ENCODE measurements at places on chromosomes 4 and X.

GRCh38 chr4:4437798-4438470 is 51.0 kb downstream of the NSG1 start:
- DNase-seq = no peak

DNA sequence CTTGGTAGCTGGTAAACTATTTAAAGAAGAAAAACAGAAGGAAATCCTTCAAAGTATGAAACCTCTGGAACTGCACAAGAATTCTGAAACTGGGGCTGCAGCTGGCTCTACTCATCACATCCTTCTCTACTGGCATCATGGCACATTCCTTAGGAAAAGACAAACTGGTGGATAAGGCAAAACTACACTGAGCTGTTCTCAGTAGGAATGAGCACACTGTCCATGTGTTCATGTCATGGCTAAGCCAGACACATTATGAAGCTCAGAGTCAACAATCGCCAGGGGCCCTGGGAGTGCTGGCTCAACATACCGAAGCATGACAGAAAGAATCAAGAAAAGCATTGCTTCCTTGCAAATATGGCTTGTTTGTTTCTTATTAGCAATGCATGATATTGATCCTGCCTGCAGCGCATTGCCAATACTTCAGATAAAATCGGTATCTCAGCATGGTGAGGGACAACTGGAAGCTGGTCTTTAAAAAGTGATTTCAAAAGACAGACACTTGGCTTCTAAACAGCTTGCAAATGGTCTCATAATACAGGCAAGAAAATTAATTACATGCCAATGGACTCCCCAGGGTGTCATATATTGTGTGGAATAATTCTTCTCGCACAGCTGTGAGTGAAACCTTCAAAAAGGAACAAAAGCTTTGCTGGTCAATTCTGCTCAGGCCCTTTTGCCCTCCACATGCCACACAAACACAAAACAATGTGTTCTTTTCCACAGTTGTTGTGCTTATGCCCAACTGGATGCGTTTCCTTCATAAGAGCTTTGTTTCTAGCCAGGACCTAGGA is 300.2 kb upstream of the VCX start:
- DNase-seq = no peak

DNA sequence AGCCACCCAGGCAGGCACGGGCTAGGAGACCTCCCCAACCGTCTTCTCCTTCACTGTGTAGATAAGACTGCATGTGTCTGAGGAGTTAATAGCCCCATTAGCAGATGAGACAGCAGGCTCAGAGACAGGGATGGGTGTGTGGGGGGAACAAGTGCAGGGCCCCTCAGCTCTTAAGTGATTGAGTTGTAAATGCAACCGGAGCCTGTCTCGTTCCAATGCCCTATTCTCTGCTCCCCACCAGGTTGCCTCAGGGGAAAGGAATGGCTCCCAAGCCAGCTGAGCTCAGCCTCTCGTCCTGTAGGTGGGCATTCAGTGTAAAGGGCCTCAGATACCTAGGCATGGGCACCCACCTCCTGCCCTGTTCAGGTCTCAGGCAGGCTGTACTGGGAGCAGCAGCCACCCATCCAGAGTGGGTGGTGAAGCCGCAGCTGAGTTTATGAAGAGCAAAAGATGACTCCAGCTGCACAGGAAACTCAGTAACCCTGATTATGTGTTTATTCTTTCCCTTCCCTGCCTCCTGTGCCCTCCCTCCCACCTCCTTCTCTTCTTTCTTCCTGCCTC is 87.3 kb downstream of the PJA1 start:
- no peak for DNase-seq

GRCh38 chr4:179552131-179552530 is 2109.9 kb upstream of the AGA start:
- DNase-seq = no peak

- DNase-seq = no peak
These were observed 83.6 kb downstream of the CHM start for GRCh38 chrX:85963736-85964135.

GRCh38 chr4:168449719-168450452 is 30.4 kb downstream of the DDX60L start:
- DNase-seq = no peak

- DNase-seq = no peak
These were observed 45.3 kb downstream of the RPA4 start for GRCh38 chrX:96929036-96929435.

DNA sequence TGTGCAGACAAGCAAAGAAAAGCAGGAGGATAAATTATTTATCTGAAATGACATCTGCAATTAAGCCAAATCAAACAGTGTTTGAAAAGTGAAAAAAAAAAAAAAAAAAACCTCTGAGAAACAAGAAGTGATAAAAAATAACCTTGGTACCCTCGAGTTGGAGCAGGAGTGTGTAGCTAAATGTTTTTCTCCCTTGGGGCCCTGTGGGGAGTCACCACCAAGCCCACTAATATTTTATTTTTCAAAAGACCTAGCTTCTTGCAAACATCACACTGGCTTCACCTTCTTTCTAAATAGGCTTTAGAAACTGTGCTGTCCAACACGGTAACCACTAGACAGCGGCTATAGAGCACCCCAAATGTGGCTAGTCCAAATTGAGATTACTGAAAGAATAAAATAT is 47.7 kb downstream of the SNX25 start:
- no peak for DNase-seq

DNA sequence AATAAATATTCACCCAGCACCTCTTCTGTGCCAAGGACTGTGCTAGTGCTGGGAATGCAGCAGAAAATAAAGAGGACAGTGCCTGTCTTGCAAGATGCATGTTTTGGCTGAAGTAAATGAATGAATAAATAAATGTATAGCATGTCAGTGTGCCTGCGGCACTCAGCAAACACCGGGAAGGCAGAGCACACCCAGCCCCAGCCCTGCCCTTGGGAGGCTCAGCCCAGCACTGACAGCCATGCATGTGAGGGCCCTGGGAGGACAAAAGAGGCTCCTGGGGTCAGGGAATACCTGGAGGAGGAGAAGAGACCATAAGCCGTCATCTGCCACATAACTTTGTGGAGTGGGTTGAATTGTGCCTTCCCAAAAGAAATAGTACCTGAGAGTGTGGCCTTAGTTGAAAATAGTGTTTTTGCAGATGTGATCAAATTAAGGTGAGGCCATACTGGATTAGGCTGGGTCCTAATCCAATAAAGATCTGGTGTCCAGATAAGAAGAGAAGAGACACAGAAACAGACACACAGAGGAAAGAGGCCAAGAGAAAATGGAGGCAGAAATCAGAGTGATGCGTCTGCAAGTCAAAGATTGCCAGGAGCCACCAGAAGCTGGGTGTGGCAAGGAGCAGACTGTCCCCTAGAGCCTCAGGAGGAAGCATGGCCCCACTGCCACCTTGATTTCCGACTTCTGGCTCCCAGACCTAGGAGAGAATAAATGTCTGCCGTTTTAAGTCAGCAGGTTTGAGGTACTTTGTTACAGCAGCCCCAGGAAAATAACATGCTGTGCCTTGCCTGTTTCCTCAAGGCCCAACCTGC is 16.3 kb downstream of the C4orf50 start:
- no peak for DNase-seq

DNA sequence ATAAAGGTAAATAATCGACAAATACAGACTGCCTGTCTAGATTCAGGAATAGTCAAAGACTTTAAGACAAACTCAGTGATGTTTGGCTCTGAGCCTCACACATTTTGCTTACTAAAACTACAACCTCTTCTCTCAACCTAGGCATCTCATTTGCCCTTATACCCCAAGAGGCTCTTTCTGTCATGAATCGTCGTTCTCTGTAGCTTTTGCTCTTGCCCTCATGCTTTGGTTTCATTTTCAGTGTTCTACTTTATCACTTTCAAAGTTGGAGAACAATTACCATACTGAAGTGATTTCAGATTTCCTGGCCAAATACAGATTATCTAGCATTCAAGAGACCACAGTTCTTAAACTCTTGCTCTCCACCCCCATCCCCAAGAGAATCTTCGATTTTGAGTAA is 114.1 kb upstream of the RAP2C start:
- no peak for DNase-seq

GRCh38 chr4:48031802-48032525 is 15.4 kb downstream of the NIPAL1 start:
- DNase-seq = no peak

DNA sequence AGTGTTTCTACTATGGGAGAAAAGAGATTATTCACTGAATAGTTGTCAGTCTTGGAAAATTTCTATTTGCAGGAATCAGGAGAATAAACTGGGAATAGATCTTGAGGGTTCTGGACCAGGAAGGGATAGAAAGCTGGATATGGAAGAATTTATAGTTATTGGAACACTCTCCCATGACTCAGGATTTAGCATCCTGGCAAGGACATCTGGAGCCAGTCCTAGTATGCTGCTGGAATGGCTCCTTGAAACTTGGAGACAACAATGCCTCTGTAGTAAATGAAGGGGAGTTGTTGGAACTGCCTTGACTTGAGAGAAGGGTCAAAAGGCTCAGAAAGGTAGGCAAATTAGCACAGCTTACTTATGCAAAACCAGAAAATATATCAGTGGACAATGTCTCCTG is 23.5 kb upstream of the THOC2 start:
- no peak for DNase-seq

DNA sequence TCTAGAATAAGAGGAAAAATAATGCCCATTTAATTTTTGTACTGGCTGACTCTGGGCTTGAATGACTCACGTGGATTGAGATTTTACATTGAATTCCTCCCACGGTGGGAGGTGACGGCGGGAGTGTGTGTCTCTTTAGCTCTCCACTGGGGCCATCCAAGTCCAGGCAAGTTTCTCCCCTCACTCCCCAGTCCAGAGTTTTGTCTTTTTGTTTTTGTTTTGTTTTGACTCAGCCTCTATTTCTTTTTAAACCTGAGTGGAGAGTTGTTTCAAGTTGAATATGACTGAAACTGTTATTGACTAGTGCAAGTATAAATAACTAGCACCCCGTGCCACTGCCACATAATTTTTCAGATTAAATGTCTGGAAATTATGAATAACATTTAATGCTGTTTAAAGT is 13.6 kb downstream of the CHST7 start:
- DNase-seq = no peak

GRCh38 chr4:104166749-104167148 is 327.9 kb downstream of the CXXC4 start:
- no peak for DNase-seq

- no peak for DNase-seq
These were observed 72.3 kb upstream of the STIM2 start for GRCh38 chr4:26788341-26788733.

DNA sequence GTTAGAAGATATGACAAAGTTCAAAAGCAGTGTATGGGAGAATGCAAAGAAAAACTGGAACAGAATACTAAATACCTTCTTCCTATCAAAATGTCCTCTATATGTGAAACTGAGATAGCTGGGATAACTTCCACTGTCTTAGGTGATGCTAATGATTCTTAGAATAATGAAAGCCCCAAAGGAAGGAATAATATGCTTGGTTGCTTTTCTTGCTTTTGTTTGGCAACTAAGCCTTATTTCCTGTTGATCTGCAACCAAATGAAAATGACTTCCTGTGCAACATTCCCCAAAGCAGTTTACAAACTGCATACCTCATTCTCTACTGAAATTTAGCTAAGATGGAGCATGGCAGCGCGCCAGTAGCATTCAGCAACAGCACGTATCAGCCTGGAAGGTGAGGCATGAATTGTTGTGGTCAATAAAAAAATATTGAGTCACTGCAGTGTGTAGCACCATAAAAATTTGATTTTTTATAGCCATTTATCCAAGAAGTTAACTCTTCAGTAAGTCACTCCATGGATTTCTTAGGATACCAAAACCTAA is 18.7 kb downstream of the NDNF start:
- no peak for DNase-seq

GRCh38 chrX:15977644-15978043 is 123.0 kb upstream of the AP1S2 start:
- DNase-seq = no peak

GRCh38 chrX:33970028-33970967 is 161.8 kb downstream of the FAM47A start:
- no peak for DNase-seq

All from NCI-H187 (cell line).